ENCODE measurements at places on chromosomes 2 and 18.

GRCh38 chr2:73821227-73821626 lies 7.5 kb upstream of the STAMBP start:
- no peak for DNase-seq

DNA sequence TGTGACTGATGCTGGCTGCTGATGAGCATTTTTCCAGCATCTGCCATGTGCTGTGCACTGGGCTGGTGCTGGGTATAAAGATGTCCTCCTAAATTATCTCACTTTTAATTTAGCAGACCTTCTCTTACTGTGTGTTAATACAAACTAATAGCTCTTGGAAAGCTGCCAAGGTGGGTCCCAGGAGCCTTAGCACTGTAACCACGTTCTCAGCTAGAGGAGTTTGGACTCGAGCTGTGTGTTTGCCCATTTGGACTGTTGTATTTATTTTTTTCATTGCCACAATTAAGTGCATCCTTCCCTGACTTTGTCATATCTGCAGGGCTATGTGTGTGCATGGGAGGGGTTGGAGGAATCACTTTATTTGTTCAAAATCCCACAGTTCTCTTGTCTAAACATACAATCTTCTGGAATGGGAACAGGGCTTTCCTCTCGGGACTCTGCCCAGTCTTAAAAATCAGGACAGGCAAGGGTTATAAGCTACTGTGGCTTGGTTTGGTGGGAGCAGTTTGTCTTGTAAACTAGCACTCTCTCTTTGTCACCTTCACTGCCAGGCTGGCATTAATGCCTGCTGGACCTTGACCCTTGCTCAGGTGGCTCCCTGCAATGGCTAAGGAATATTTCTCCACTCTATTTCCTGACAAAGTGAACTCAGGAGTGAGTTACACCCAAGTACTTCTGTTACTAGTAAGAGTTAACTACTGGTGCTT lies 129.7 kb upstream of the MGAT5 start:
- DNase-seq: no peak

GRCh38 chr18:35157181-35157580 lies 83.7 kb upstream of the ZNF397 start:
- DNase-seq: no peak

- no peak for DNase-seq
Measured at GRCh38 chr2:173571021-173571821, 216.5 kb downstream of the CDCA7 start.

DNA sequence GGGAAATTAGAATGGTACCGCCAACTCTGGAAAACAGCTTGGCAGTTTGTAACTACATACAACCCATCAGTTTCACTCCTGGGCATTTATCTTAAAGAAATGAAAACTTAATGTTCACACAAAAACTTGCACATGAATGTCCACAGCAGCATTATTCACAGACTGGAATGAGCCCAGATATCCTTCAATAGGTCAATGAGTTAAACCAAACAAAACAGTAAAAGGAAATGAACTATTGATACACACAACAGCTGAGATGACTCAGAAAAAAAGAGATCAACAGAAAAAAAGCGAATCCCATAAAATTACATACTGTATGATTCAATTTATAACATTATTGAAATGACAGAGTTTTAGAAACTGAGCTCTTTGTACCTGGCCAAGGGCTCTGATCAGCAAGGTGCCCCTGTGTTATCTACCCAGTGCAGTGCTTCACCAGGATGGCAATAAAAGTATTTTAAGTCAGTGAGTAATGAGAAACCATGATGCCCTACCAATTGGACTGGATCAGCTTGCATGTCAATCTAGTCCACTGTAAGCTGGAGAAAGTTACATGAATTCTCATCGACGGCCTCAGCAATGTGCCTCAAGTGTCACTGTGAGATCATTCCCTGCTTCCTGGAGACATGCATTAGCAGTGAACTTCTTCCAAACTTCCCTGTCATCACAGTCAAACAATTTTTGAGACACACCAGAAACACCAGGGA lies 21.9 kb downstream of the TMEM237 start:
- DNase-seq: no peak

DNA sequence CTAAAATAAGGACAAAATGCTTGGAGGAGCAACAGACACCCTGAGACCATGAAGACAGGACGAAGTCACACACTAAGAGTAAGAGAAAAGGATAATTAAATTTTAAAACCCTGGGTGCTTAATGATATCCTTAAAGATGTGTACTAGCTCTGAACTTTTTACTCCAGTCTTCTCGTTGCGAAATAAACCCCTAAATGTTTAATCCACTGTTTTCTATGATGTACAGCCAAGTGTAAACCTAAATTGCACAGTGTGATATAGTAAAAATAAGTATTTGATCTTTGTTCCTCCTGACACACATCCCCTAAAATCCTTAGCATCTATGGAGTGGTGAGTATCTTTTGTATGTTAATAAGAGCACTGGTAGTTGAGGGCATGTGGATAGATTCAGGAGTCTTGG lies 157.5 kb upstream of the PKDCC start:
- DNase-seq: no peak

- DNase-seq: no peak
Measured at GRCh38 chr2:174198846-174199564, 49.3 kb downstream of the OLA1 start.
